C1 segment of cervical spinal cord (tissue), 14 donors: ENCODE measurements at places on chromosomes 6 and 20.

- DNase-seq = no peak
These were observed 247.9 kb upstream of the RAB32 start for GRCh38 chr6:146295695-146296094.

DNA sequence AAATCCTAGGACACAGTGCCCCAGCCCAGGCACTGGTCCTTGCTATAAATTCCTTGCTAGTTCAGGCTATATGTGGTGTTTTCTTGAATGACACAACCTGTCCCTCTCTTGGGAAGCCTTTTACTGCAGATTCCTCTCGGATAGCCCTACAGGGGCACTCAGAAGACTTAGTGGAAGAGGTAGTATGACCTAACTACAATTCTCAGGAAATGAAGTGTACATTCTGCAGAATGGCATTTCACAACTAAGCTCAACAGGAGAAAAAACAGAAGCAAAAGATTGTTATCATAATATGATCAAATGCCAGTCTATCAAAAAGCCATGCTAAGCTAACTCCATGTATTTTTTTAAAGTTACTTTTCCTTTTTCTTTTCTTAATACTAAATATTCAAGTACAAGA is 66.3 kb upstream of the FBXL4 start:
- DNase-seq = no peak

- DNase-seq = no peak
These were observed 35.6 kb downstream of the CNKSR3 start for GRCh38 chr6:154474648-154475428.

GRCh38 chr6:11785415-11785773 is 6.8 kb upstream of the ADTRP start:
- no peak for DNase-seq

DNA sequence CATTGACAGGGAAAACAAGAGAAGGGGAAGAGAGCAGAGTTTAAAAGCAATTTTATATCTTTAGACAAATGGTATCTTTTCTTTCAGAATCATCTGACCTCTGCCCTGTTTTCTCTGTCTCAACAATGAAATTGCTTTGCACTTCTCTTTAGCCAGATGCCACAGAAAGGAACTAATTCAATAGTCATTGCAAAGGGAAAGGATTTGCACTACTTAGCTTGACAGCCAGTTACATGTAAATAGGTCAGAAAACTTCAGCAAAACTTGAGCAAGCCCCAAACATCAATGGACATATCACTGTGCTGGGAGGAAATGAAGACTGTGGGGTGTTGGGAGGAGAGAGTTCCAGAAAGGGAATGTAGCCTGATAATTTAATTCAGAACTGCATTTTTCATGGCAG is 181.3 kb upstream of the FAM83B start:
- DNase-seq = no peak

- no peak for DNase-seq
These were observed 1302.1 kb upstream of the GJE1 start for GRCh38 chr6:140830666-140831065.

GRCh38 chr6:142888456-142888855 is 56.5 kb downstream of the HIVEP2 start:
- no peak for DNase-seq

- DNase-seq = no peak
These were observed 52.0 kb downstream of the NHLRC1 start for GRCh38 chr6:18070486-18070885.
